ENCODE measurements at places on chromosomes 4 and X.

- no peak for DNase-seq
Observed at GRCh38 chr4:37667197-37668100, 18.7 kb downstream of the RELL1 start.

GRCh38 chr4:129804461-129804981 lies 708.6 kb downstream of the C4orf33 start:
- no peak for DNase-seq

GRCh38 chrX:12463052-12463451 lies 324.8 kb downstream of the FRMPD4 start:
- no peak for DNase-seq

- DNase-seq = no peak
Observed at GRCh38 chr4:15495621-15496020, 25.9 kb downstream of the CC2D2A start.

DNA sequence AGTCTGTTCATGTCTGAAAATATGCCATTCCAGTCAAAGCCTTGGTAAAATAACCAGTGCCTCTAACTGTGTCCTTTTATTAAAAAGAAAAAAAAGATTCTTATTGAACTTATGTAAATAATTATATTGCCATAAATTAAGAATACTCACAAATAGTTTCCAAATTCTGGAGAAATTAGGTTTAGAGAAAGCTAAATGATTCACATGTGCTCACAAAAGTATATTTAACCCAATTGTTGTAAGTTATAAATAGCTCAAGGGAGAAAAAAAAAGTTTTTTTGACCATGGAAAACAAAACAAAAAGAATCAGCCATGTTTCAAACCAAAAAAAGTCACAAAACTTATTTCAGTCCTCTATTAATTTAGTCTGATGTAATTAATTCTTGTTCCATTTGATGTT lies 25.3 kb upstream of the HERC6 start:
- no peak for DNase-seq

- no peak for DNase-seq
Observed at GRCh38 chr4:105586638-105587328, 34.4 kb downstream of the ARHGEF38 start.

DNA sequence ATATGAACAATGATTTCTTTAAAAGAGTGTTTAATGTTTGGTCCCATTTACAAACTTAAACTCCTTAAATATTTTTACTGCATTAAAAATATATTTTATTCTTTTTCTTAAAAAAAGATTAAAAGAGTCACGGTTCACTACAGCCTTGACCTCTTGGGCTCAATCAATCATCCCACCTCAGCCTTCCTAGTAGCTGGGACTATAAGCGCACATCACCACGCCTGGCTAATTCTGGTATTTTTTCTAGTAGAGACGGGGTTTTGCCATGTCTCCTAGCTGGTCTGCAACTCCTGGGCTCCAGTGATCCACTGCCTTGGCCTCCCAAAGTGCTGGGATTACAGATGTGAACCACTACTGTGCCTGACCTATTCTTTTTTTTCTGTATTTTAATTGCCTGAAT lies 104.7 kb upstream of the TLR2 start:
- DNase-seq = no peak

GRCh38 chr4:88396681-88397080 lies 18.0 kb downstream of the HERC6 start:
- DNase-seq = peak; percentile 38

DNA sequence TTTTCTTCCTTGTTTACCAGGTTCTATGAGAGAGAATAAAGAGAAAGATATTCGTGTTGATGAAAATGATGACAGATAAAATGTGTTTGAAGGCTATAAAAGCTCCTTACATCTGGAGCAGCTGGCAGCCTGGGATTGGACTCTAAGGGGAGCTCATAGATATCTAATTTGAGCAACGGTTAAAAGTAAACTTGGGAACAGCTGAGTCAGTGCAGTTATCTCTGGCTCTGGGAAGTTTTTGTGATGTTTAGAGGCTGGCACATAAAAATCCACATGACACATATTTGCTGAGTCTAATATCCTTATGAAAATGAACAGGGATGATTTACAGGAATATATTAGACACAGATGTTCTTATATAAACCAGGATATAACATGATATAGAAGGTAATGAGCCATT lies 331.8 kb upstream of the TENM3 start:
- no peak for DNase-seq

- DNase-seq = no peak
Observed at GRCh38 chr4:162700815-162701361, 465.8 kb downstream of the NAF1 start.

GRCh38 chrX:42664680-42665079 lies 113.3 kb downstream of the PPP1R2C start:
- DNase-seq = no peak

DNA sequence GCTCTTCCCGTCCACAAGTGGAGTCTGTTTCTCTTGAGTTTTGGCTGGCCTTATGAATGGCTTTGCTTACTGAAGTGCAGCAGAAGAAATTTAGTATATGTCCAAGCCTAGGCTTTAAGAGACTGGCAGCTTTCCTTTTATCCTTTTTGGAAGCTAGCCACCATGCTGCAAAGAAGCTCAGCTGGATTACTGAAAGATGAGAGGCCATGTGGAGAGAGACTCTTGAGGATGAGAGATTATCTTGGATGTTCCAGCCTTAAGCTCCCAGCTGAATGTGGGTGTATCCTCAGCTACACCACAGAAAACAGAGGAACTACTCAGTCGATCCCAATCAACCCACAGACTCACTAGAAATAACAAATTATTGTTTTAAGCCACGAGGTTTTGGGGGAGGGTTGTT lies 12.5 kb downstream of the CCNG2 start:
- no peak for DNase-seq

GRCh38 chr4:180057299-180057721 lies 2185.9 kb upstream of the TENM3 start:
- peak; percentile 6 for DNase-seq

DNA sequence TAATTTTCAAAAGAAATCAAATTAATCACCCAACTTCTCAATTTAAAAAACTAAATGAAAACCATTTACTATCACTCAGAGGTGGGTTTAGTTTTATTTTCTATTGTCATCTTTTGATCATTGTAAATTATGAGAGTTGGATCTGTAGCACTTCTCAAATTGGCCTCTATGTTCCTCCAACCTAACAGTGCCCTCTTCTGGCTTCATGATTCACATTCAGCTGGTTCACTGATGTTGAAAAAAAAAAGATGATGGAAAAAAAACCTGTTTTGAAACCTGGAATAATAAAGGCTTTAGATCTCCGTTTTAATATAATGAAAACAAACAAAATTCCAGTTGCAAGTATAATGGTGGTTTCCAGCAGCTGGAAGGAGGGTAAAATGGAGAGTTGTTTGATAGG lies 2.4 kb upstream of the NBDY start:
- DNase-seq = peak; percentile 79

DNA sequence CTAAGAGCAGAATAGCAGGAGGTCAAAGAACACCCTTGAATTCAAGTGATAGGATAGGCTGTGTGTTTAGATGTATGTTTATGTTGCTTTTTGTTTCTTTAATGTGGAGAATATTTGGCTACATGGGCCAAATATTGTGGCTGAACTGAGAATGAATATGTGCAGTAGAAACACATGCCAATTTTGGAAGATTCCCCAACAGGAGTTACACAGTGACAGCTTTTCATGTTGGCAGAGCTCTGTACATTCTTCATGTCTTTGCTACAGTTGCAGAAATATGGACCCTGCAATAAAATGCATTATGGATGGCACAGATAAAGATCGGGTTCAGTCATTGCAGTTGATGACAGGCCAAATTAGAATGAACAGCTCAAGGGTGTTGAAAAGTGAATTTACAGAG lies 82.8 kb upstream of the SLC4A4 start:
- no peak for DNase-seq

DNA sequence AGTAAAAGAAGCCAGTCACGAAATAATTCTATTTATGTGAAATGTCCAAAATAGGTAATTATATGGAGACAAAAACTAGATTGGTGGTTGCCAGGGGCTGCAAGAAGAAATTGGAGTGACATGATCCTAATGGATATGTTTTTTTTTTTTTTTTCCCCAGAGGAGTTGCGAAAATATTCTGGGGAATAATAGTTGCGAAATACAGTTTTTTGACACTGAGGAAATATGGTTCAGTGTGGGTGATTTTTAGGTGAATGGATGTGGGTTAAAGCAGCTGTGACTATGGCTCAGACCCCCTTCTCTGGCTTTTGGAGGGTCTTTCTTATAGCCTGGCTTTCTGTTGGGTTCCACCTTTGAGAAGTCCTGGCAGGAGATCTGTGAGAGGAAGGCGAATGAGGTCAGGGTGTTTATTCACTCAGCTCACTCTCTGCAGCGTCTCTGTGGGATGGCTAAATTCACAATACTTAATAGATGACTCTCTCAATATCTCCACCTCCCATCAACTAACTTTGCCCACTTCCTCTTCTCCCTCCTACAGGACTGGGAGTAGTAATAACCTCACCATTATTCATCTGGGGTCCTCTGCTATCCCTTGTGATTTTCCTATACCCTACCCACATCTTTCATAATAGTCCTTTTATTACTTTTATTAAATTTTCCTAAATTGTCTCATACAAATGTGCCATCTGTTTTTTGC lies 15.3 kb upstream of the RAB9B start:
- no peak for DNase-seq

GRCh38 chr4:13966231-13967195 lies 339.0 kb upstream of the BOD1L1 start:
- DNase-seq = no peak

GRCh38 chr4:3700736-3701135 lies 65.4 kb upstream of the ADRA2C start:
- DNase-seq = no peak

GRCh38 chr4:6419452-6420028 lies 52.9 kb downstream of the PPP2R2C start:
- no peak for DNase-seq

DNA sequence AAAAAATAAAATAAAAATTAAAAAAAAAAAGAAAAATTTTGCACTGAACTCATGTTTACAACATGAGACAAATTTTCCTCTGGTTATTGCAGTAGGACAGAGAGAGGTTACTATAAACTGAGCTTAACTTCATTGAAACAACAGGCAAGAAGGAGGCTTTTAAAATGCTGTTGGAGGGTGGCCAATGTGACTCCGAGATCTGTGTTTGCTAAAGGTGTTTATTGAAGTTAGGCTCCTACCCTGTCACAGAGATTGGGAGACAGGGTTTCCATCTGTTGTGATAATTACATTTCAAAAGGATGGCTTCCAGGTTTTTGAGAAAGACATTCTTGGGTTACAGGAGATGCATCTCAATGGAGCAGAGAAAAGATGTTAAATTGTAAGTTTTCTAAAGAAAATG lies 370.5 kb upstream of the HS3ST1 start:
- no peak for DNase-seq

All from hematopoietic multipotent progenitor cell treated with erythropoietin and hydrocortisone succinate and interleukin-3 and kit ligand, for 6 days (in vitro differentiated cells).